ENCODE measurements at places on chromosomes 12 and 14.

GRCh38 chr12:48447755-48448154 is 24.6 kb upstream of the ANP32D start:
- no peak for DNase-seq

DNA sequence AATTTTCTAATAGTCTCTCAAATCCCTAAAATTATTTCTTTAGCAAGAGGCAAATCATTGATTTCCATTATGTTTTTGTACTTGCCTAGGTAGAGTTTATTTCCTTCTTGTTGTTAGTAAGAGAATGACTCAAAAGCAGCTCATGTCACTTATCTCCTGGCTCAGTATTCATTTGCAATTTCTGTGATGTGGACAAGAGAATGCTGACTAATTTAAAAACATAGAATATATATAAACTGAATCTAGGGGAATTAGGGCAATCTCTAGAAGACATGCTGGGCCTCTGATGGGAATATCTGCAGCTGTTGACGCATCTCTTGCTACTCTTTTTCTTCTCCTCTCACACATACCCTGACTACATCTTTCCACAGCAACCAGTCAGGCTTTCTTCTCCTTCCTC is 130.8 kb upstream of the PRKD1 start:
- no peak for DNase-seq

DNA sequence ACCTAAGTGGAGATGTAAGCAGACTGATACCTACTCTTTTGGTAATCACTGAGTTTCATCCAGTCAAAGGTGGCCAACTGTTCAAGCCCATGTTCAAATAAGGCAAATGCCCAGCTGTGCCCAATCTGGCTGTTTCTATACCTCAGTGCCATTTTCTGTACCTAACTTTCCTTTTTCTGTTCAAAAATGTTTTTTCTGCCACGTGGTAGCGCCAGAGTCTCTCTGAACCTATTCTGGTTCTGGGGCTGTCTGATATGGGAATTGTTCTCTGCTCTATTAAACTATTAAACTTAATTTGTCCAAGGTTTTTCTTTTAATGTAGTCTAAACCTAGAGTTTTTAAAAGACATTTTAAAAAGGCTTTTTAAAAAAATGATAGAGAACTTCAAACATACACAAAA is 391.2 kb downstream of the NOVA1 start:
- DNase-seq, result no peak

DNA sequence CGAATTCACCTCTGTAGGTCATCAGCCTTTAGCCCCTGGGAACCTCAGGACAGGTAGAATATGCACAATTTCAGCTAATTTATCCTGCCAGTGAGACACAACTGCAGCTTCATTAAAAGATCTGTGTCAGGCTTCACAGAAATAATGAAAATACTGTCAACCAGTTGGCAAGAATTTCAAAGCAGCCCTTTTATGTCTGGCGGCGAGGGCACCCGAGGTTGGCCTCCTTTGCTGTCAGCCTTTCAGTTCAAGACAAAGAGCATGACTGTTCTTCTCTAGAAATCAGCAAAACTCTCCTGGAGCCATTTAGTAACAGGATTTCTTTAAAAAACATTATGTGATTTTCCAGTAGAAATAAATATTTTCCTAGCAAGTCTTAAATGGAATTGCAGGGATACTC is 75.9 kb downstream of the BBS10 start:
- DNase-seq, result no peak

DNA sequence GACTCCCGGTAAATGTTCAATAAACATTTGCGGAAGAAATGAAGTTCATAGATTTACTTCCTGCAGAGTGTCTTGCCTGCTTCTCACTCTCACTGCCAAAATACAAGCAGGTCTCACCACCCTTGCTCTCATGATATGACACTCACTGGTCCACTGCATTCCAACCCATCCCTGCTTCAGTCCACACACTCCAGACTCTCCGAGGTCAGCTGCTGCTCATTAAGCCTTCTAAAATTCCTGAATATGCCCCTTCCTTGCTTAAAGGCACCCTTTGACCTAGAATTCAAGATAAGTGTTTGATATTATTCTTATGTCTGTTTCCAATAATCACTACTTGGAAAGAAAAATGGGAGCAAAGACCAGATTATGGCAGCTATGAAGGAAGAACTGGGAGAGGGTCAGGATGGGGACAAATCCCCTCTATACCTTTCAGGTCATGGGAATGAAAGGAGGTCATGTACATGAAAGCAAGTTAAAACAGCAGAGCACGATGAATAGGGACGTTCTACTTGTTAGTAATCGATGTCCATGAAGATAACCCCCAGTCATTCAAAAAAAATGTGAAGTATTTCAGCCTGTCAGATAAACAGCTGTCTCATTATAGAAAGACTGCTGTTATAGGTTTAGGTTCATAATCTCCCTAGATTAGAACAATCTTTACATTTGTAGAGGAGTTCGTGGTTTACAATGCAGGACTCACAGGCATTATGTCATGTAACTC is 10.5 kb upstream of the NID2 start:
- DNase-seq, result no peak
